ENCODE measurements at places on chromosomes 5 and 9. TPM values are rescaled to one million over a fixed set of nuclear protein-coding genes. Genes with fewer than 3 reads are reported as not detected.
A peak's percentile ranks its signal among the peaks of the same experiment; 100 is the strongest.

DNA sequence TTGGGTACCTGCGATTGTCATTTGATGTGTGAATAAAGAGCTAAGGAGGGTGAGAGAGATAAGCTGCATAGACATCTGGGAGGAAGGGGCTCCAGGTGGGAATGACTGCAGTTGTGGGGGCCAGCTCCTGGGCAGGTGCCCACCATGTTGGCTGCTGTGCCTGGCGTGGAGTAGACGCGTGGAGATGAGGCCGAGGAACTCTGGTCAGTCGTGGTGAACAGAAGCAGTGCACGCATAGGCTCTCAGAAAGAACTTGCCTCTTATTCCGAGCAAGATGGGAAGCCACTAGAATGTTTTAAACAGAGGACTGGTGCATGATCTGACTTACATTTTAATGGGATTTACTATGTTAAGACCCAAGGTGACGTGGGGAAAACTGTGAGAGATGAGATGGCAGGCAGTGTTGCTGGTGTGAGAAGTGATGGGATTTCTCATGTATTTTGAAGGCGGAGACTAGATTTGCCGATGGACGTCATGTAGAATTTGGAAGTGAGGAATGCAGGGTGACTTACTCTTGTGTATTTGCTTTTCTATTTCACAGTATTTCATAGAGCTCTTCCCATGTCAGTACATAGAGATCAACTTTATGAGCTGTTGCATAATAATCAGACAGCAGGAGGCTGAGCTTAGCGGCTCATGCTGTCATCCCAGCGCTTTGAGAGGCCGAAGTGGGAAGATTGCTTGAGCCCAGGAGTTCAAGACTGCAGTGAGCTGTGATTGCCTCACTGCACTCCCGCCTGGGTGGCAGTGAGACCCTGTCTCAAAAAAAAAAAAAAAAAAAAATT, 71.1 kb downstream of the EHMT1 start:
- no peaks in the 10 kb centered on the region for H3K27me3 ChIP-seq
- H3K4me1 ChIP-seq = peaks cover 53% of the 10 kb centered on the region
- H3K27ac ChIP-seq = no peak overlapping the region
- DNase-seq = no peak

GRCh38 chr5:179185256-179185940, 125.2 kb downstream of the ZNF354C start:
- H3K4me3 ChIP-seq = no peak overlapping the region
- no peak for DNase-seq
- H3K4me1 ChIP-seq = no peaks in the 10 kb centered on the region
- no peaks in the 10 kb centered on the region for H3K27me3 ChIP-seq

The ABO gene
- 1.1 TPM for total RNA-seq

DNA sequence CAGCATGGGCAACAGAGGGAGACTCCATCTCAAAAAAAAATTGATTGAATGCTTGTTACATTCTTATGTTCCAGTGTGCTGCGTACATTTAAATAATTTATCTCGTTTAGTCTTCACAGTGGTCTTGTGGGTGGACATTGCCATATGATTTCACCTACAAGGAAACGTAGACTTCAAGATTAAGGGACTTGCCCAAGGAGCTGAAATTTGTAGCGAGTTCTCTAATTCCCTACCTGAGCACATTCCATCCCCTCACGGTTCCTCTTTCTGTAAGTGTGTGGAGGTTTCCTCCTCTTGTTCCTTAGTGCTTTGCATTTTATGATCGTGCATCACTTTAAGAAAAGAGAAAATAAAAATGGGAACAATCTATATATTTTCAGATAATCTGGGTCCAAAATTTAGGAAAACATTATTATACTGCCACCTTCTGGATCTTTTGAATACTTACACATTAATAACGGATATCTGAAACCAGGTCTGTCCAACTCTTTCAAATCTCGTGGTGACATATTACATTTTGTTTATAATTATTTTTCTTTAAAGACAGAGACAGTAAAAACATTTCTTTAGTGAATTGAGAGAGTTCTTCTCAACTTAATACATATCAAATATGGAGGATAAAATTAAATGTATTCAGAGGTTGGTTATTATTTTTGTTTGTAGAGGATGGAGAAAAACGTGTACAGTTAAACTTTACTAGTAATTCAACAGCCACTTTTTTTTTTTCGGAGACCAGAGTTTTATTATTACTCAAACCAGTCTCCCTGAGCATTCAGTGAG, 29.9 kb upstream of the C7 start:
- no peaks in the 10 kb centered on the region for H3K27me3 ChIP-seq
- no peak overlapping the region for H3K4me3 ChIP-seq
- H3K4me1 ChIP-seq = no peaks in the 10 kb centered on the region
- H3K27ac ChIP-seq = no peak overlapping the region
- H3K36me3 ChIP-seq = no peaks in the 10 kb centered on the region

The PDE8B gene
- total RNA-seq = 11.3 TPM

GRCh38 chr5:169867347-169867746, 112.9 kb downstream of the INSYN2B start:
- H3K36me3 ChIP-seq = no peaks in the 10 kb centered on the region
- H3K4me3 ChIP-seq = no peak overlapping the region
- H3K4me1 ChIP-seq = no peaks in the 10 kb centered on the region
- H3K27ac ChIP-seq = no peak overlapping the region
- H3K27me3 ChIP-seq = no peaks in the 10 kb centered on the region

GRCh38 chr5:66129144-66129543, 15.0 kb upstream of the SREK1 start:
- no peak for DNase-seq
- no peak overlapping the region for H3K4me3 ChIP-seq
- no peak overlapping the region for H3K27ac ChIP-seq

GRCh38 chr9:4035777-4036176, 264.1 kb downstream of the GLIS3 start:
- no peak for DNase-seq
- H3K27ac ChIP-seq = no peak overlapping the region
- no peak overlapping the region for H3K4me3 ChIP-seq
- H3K4me1 ChIP-seq = peaks cover 16% of the 10 kb centered on the region

GRCh38 chr9:70420441-70421271, 6.2 kb upstream of the KLF9 start:
- H3K27me3 ChIP-seq = no peaks in the 10 kb centered on the region
- peaks cover 57% of the 10 kb centered on the region for H3K4me1 ChIP-seq
- peak overlapping the region; percentile 46 for H3K4me3 ChIP-seq
- no peaks in the 10 kb centered on the region for H3K36me3 ChIP-seq

GRCh38 chr5:24364711-24365110, 280.1 kb downstream of the CDH10 start:
- H3K4me1 ChIP-seq = no peaks in the 10 kb centered on the region
- DNase-seq = no peak
- no peaks in the 10 kb centered on the region for H3K27me3 ChIP-seq
- H3K4me3 ChIP-seq = no peak overlapping the region
